ENCODE measurements at places on chromosomes 6 and 20. TPM values are rescaled to one million over a fixed set of nuclear protein-coding genes. Genes with fewer than 3 reads are reported as not detected.

RHAG gene
- 0.80 TPM for polyA plus RNA-seq

GRM1 gene
- polyA plus RNA-seq: 0.23 TPM

SEMG2 gene
- polyA plus RNA-seq: not detected

DDX43 gene
- polyA plus RNA-seq: 0.94 TPM

MAP3K4 gene
- 37.4 TPM for polyA plus RNA-seq

FRK gene
- polyA plus RNA-seq: 5.8 TPM

FOXA2 gene
- polyA plus RNA-seq: 0.24 TPM

KCNK16 gene
- polyA plus RNA-seq: not detected
